ENCODE measurements at places on chromosomes 13 and 19. TPM values are rescaled to one million over a fixed set of nuclear protein-coding genes. Genes with fewer than 3 reads are reported as not detected.

- no peak for DNase-seq
Measured at GRCh38 chr13:77184455-77184854, 142.4 kb downstream of the MYCBP2 start.

GRCh38 chr13:73355134-73355533 lies 296.3 kb downstream of the KLF5 start:
- DNase-seq, result no peak

DNA sequence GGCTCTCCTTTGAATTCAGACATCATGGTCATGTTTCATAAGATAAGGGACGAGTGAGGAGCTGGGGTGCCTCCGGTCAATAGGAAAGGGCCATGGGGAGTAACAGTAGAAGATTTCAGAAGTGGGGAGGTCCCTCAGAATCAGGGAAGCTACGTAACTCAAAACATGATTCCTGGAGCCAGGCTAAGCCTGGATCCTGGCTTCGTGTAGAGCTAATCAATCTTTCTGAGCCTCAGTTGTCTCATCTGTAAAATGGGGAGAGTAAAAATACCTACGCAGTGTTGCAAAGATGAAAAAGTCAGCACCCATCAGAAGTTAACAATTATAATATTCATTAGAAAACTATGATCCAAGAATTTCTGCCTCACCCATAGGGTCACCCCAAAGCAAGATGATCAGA lies 106.5 kb downstream of the CACNA1A start:
- no peak for DNase-seq

- no peak for DNase-seq
Measured at GRCh38 chr13:89565476-89566100, 1781.9 kb upstream of the MIR17HG start.

Gene VSTM1
- total RNA-seq, result not detected

Gene DAND5
- total RNA-seq, result not detected

Gene CPT1C
- 3.4 TPM for total RNA-seq

All from body of pancreas (tissue), 4 donors.